ENCODE measurements at places on chromosomes 4 and X. TPM values are rescaled to one million over a fixed set of nuclear protein-coding genes. Genes with fewer than 3 reads are reported as not detected.

DNA sequence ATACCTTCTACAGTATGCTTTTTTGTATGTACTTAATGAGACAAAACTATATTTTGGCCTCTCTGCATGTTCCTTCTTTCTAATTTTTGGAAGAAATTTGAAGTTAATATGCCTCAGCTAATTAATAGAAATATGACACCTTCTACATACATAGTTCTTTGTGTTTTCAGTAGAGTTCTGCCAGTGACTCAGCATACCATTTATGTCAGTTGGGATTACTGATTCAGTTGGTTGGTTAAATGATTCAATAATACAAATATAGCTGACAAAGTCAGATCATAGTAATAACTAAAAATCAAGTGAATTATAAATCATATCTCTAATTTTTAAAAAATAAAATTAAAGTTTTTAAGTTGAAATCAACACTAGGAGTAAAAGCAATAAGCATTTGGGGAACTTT is 16.8 kb downstream of the BTC start:
- DNase-seq = no peak

- DNase-seq = peak; percentile 11
Measured at GRCh38 chrX:106862972-106863688, 40.0 kb downstream of the RIPPLY1 start.

GRCh38 chr4:119048446-119048845 is 87.2 kb upstream of the MYOZ2 start:
- DNase-seq = no peak

DNA sequence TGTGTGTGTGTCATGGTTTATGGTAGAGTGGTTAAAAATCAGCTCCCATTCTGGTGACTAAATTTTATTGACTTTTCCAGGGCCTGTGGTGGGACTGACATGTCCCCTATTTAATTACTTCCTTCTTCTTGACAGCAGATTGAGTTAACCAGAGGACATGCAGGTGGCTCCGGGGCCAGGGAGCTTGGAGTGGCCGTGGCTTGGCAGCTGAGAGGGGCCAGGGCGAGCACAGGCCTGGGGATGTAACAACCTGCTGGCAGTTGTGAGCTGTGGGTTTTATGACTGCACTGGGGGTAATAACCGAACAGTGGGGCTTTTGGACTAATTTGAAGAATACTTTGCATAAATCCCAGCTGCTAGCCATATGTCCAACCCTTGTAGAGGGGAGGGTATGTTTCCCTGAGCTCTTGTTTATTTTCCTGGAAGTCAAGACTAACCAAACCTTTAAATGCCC is 186.0 kb downstream of the MID1IP1 start:
- DNase-seq = no peak

Gene ADRA2C
- under 0.01 TPM for total RNA-seq

Measured in dermis microvascular lymphatic vessel endothelial cell (primary cell).